ENCODE measurements at places on chromosomes 7 and 10.

GRCh38 chr10:117260084-117260483 is 19.2 kb downstream of the SLC18A2 start:
- DNase-seq, result no peak

DNA sequence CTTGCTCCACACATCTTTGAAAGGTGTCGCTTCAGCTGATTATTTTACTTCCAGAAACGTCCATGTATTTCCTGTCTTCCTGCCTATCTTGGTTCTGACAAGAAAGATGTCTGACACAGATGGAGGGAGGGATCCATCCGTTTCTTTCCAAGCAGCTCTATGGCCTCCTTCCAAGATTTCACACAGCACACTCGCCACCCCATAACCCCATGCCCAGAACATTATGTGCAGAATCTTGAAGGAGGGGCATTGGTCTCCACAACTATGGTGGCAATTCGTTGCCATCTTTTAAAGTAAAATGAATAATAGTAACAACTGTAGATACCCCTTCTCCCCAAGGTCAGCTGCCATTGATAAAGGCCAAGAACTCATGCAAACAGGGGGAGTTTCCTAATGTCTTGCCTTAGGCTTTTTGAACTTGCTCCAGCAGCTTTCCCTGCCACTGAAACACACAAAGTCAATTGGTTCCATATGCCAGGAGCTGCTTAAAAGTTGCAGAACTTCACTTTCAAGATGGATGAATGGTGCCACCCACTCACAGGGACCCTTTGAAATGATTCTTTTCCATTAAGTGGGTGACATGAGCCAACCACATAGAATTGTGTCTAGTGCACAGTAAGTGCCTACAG is 60.0 kb downstream of the VSTM4 start:
- DNase-seq, result no peak

- peak; percentile 79 for DNase-seq
Observed at GRCh38 chr7:5780801-5781496, 514 bp downstream of the RNF216 start.

GRCh38 chr10:35451151-35452016 is 115.1 kb downstream of the CCNY start:
- DNase-seq, result no peak

DNA sequence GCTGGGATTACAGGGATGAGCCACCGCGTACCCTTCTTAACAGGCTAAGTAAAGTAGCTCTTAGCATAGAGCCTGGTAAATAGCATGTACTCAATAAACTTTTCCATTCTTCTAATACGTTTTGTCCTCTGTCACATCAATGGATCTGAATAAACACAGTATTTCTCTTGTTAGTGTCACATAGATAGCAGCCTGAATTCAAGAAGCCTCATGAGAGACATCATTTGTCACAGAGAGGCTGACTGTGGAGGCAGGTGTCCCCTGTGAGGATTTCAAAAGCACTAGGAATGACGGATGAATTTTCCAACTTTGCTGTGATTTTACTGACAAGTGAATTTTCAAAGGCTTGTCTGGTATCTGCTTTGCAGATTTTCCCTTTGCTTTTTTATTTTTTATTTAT is 82.6 kb upstream of the CDC14C start:
- no peak for DNase-seq

GRCh38 chr7:28005847-28006231 is 174.8 kb downstream of the JAZF1 start:
- DNase-seq, result no peak

DNA sequence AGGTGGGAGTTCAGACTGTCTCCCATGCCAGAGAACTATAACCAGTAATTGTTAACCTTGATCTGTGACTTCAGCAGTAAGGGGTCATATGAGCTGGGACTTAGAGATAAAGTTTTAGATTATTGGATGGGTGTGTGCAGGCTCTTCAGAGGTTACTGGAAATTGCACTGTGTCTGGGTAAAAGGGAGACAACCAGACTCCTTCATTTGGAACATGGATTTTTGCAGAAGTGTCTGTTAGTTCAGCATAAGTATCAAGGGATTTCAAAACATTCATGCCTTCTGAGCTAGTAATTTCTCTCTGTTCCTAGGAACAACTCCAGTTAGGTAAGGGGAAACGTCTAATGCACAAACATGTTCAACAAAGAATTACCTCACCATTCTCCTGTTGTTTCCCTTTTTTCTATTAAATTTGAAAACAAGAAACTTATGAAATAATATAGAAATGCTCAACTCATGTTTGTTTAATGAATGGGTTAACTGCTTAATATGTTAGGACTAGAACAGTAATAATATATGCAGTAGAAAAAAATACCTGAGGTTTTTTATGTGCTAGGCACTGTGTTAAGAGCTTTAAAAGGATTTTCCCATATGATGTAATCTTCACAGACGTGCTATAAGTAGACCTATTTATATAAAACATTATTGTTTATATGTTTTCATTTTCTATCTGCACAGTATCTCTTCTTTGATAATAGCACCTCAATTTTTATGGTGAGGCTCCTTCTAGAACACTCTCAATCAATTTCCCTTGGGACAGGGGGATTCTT is 233.0 kb downstream of the CACNA2D1 start:
- no peak for DNase-seq

- no peak for DNase-seq
Observed at GRCh38 chr7:2763597-2763996, 75.6 kb downstream of the AMZ1 start.

GRCh38 chr10:86803156-86803555 is 46.7 kb downstream of the BMPR1A start:
- no peak for DNase-seq

DNA sequence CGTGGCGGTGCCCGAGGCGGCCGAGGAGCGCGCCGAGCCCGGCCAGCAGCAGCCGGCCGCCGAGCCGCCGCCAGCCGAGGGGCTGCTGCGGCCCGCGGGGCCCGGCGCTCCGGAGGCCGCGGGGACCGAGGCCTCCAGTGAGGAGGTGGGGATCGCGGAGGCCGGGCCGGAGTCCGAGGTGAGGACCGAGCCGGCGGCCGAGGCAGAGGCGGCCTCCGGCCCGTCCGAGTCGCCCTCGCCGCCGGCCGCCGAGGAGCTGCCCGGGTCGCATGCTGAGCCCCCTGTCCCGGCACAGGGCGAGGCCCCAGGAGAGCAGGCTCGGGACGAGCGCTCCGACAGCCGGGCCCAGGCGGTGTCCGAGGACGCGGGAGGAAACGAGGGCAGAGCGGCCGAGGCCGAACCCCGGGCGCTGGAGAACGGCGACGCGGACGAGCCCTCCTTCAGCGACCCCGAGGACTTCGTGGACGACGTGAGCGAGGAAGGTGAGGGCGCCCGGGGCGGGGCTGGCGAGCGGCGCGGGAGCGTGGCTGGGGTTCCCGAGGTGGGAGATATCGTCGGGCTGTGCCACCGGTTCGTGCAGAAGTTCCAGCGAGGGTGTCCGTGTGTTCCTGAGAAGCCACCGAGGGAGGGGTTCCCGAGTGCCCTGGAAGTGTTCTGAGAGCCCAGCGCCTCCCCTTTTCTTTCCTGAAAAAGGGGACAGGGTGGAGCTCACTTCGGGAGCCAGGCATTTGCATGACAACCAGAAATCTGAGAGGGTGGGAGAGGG is 495 bp downstream of the EIF3B start:
- no peak for DNase-seq

GRCh38 chr10:102121739-102122372 is 1.7 kb upstream of the LDB1 start:
- no peak for DNase-seq

GRCh38 chr10:86051586-86051985 is 315.0 kb downstream of the GRID1 start:
- no peak for DNase-seq

GRCh38 chr10:80187465-80188409 is 17.6 kb downstream of the ANXA11 start:
- no peak for DNase-seq

DNA sequence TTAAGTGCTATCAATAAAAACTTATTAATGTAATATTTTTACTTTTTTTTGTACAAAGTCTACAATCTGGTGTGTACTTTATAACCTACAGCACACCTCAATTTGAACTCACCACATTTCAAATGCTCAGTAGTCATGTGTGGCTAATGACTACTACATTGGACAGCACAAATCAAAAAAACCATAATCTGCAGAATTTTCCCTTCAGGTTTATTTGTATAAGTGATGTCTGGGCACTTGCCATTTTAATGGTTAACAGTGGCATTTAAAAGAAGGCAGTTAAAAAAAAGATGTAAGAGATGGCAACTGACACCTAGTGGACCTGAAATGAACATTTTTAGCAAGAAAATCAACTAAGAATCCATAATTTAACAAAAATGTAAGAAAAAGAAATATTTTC is 124.6 kb upstream of the NRBF2 start:
- DNase-seq, result no peak

DNA sequence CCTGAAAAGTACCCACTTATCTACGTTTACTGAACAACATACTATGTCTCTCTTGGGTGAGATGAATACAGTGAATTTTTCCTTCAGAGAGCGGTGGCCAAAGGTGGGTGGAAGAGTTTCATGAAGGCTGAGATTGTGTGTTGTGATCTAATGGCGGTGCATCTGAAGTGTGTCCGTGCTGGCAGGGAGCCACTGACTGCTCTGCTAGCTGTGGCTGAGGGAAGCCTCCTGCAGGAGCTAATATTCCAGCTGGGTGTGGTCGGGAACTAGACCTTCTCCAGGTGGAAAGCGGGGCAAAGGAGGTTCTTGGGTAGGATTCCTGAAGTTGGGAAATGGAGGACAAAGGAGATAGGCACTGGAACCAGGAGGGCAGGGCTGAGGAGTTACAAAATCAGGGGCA is 69.2 kb upstream of the GRB10 start:
- DNase-seq, result no peak

- no peak for DNase-seq
Observed at GRCh38 chr7:92917230-92917629, 80.9 kb upstream of the CDK6 start.

DNA sequence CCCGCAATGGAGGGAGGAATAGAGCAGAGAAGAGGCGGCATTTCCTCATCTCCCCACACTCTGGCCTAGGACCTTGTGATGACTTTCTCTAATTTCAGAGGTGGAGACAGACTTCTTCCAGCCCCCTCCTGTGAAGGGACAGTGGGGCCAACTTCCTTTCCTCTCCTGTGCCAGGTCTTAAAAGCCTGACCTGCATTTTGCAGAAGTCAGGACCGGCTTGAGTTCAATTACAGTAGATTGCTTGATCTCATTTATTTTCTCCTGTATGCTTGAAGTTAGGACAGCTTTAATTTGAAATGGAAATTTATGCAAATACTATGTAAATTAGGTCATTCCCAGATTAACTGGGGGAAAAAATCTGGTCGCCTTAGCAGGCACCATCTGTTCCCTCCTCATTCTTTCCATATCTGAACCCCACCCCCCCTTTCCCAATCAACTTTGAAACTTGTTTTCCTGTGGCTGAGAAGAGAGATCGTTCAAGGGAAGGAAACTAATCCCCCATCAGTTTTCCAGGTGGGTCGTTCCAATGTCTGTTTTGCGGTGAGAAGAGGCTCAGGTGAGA is 57.1 kb downstream of the SYPL1 start:
- no peak for DNase-seq

GRCh38 chr10:114322344-114322743 is 82.0 kb downstream of the AFAP1L2 start:
- no peak for DNase-seq

DNA sequence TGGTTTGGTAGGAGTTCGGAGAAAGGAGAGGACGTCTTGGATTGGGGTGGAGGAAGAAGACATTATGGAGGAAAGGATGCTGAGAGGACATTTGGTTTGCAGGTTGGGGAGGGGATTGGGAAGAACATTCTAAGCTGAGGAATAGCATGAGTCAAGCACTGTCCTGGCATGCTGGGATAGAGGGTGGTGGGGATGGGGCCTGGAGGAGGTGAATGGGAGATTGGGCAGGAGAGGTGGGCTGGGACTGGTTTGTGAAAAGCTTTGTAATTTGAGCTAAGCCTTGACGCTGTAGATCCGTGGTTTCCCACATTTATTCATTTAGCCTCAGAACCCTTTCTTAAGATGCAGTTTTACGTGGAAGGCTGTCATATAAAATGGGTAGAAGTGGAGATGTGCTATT is 52.2 kb downstream of the TMEM178B start:
- no peak for DNase-seq

- peak; percentile 76 for DNase-seq
Observed at GRCh38 chr10:97713339-97713825, at the start of gene MARVELD1. Gene MARVELD1 (plus strand): TSS chr10:97713730. CDS start chr10:97713877, 147 bp downstream.

- DNase-seq, result no peak
Observed at GRCh38 chr10:47098964-47099363, 187.7 kb downstream of the PTPN20 start.

- DNase-seq, result no peak
Observed at GRCh38 chr10:31724296-31724695, 204.3 kb downstream of the ARHGAP12 start.

GRCh38 chr7:67821116-67821515 is 824.5 kb downstream of the TYW1 start:
- no peak for DNase-seq

GRCh38 chr10:10987111-10987510 is 30.6 kb upstream of the CELF2 start:
- no peak for DNase-seq

- DNase-seq, result no peak
Observed at GRCh38 chr10:75857269-75857846, 425.9 kb downstream of the LRMDA start.

- peak; percentile 51 for DNase-seq
Observed at GRCh38 chr7:128123291-128124037, 92.2 kb upstream of the LRRC4 start.

GRCh38 chr7:30178748-30179436 is 44.1 kb downstream of the MTURN start:
- DNase-seq, result no peak

DNA sequence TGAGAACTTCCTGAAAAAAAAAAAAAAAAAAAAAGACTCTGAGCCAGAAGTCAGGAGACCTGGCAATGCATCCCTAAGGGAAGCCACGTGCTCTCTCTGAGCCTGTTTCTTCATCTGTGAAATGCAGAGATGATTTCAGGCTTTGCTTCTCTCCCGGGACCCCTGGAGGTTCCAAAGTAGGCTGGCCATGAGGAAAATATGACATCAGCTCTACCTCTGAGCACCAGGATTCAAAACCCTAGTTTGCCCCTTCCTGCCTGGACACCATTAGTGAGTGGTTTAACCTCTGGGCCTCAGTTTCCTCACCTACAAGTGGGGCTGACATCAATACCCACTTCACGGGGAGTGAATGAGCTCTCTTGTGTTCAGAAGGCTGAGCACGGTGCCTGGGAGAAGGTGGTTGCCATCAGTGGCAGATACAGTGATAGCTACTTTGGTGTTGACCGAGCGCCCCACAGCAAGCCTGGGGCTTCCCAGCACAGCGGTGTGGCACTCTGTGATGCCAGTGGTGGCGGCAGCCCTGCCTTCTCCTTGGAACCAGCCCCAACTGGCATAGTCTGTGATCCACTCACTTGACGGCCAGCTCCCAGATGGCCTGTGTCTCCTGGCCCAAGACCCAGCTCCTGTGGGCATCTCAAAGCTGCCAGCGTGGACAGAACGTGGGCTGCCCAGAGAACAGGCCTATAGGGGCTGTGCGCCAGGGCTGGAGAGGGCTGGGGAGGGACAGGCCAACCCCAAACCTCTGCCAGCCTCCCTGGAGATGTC is 153.1 kb upstream of the UNC5B start:
- DNase-seq, result peak; percentile 63

DNA sequence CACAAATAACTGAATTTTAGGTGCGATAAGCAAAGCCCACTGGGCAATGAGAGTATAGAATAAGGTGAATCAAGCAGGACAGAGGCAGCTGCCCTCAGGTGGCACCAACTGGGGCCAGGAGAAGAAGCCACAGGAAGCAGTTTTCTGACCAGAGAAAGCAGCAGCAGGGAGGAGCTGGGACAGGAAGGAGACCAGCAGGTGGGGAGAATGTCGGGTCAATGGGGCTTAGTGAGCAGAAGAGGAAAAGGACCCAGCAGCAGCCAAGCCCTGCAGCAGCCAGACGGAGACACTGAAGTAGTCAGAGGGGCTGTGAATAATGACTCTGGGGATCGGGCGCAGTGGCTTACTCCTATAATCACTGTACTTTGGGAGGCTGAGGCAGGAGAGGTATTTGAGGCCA is 209.6 kb upstream of the SH2B2 start:
- no peak for DNase-seq
